ENCODE measurements at places on chromosomes 1 and 21.

DNA sequence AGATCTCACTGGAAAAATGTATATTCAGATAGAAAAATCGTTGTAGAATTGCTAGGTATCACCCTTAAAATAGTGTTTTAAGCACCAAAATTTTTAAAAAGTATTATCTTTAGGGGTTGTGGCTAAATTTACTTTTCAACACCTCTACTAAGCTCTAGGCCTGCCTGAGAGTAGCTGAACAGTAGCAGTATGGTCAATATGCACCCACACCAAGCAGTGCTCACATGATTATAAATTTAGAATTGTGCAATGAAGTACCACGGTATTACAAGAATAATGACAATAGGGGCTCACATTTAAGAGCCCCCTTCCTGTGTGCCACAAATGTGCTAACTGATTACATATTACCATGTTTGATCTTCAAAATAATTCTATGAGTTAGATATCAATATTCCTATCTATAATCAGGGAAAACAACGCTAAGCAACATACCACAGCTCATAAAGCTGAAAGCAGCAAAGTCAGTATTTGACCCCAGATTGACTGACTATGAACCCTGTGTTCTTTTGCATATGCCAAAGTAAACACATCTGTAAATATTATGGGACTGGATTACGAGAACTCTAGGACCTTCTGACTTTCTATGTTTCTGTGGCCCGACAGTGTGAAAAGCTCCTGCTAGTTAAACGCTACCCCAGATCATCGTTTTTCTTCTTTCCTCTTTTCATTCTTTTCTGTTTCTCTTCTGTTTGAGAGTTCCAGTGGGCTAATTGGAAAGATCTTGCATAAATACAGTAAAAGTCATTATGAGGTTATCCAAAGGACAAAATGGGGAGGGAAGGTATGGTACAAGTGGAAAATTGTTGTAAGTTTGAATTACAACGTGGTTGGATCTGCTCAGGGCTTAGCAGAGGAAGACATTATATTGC lies 201.1 kb upstream of the C1orf87 start:
- peak; percentile 94 for DNase-seq

GRCh38 chr1:168243198-168243597 lies 17.4 kb downstream of the SFT2D2 start:
- peak; percentile 87 for DNase-seq

DNA sequence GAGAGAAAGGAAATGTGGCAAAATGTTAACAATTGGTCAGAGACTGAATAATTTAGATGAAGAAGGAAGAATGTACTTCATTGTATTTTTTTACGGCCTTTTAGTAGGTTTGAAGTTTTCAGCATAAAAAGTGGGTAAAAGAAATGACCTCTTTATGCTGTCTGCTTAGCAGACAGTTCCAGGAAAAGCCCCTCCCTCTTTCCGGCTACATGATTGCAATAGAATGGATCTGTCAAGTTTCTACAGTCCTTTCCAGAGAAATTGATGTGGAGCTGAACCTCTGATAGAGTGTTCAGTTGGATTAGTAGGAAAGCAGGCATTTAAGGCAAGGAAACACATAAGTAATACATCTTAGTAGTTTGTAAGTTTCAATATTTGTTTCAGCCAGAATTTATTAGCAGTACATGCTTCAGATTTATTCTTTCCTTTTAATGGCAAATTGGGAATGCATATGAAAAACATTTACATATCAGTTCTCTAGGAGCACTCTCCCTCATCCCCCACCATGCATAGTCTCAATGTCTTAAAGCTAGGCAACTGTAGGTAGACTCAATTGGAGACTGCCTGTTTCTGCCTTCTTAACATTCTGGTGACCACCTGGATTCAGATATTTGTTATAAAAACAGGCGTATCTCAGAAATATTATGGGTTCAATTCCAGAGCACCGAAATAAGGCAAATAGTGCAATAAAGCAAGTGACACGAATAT lies 36.4 kb downstream of the HS2ST1 start:
- no peak for DNase-seq

GRCh38 chr1:216771922-216772321 lies 48.7 kb upstream of the ESRRG start:
- DNase-seq = no peak

- DNase-seq = no peak
Observed at GRCh38 chr1:174721246-174721645, 273.5 kb downstream of the GPR52 start.

DNA sequence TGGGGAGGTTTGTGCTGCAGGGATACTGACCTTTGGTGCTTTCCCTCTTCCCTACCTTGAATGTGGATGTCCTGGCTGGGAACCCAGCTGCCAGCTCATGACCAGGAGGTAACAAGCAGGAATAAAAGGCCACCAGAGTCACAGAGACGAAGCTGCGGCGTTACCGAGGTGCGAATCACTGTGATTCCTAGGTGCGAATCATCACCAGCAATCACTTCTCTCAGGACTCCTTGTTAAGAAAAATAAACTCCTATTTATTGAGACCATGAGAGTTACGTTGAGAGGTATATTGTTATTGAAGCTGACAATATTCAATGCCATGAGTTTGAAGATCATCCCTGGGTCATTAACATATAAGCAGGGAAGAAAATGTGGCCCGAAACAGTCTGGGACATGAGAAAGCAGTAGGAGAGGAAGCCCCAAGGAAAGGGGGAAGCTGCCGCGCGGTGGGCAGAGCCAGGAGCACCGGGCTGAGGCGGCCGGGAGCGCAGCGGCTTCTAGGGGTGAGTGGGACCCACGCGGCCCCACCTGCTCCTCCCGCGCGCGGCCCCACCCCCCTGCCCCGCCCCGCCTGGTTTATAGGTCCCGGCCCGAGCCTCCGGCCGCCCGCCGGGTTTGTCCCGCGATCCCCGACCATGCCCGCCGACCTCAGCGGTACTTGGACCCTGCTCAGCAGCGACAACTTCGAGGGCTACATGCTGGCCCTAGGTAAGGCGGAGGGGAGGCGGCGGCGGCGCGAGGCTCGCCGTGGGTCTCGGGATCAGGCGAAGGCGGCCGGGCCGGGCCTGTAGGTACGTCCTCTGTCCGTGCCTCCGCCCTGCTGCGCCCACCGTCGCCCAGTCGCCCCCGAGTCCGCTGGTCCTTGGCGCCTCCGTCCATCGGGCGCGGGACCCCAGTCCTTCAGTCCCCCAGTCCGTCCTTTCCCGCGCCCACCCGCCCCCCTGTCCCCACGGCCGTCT lies at the start of gene RBP7:
Gene RBP7, plus strand, starts transcription at position 605 of the 959 bp plus-strand sequence. Its CDS starts 31 bp downstream, at position 636.
- peak; percentile 12 for DNase-seq

DNA sequence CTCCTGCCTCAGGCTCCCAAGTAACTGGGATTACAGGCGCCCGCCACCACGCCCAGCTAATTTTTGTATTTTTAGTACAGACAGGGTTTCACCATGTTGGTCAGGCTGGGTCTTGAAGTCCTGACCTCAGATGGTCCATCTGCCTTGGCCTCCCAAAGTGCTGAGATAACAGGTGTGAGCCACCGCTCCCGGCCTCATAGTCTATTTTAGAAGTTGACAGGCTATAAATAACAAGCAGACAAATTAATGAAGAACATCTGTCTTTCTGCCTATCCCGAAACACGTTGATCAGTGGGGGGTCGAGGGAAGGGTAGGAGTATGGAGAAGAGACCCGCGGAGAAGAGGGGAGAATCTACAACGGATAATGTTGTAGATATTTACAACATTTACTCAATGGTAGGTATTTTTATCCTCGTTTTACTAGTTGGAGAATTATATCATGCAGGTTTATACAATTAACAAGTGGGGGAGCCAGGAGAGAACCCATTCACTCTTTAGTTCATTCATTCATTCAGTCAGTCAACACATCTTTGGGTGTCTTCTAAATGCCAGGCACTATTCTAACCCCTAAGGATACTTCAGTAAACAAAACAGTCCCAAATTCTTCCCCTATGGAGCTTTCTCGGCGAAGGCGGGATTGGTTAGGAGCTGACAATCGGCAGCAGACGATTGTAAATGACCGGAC lies 497 bp upstream of the IFNAR2 start:
- peak; percentile 32 for DNase-seq

DNA sequence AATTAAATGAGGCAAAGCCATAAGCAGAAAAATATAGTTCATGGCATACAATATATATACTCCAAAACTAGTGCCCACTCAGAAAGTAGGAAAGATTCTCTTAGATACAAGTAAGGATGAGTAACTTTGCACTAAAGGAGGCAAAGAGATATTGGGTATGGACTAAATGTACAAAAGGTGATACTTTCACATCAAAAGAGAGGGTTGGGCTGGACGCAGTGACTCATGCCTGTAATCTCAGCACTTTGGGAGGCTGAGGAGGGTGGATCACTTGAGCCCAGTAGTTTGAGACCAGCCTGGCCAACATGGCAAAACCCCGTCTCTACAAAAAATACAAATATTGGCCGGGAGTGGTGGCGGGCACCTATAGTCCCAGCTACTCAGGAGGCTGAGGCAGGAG lies 6.7 kb downstream of the KYAT3 start:
- no peak for DNase-seq

GRCh38 chr1:18353992-18354391 lies 126.7 kb upstream of the KLHDC7A start:
- DNase-seq = no peak

DNA sequence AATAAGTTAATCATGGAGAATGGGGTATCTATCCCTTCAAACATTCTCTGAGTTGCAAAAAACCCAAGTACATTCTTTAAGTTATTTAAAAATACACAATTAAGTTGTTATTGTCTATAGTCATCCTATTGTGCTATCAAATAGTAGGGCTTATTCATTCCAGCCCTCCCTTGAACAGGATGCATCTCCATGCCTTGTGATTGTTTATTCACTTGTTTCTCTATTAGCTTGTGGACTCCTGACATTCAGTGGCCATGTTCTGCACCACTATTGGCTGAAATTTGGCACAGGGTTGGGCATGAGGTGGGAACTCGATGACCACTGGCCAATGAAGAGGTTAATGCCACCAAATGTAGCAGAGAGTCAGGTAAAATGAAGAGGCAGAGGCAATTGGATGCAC lies 272.8 kb downstream of the TNR start:
- no peak for DNase-seq

GRCh38 chr1:38775175-38775845 lies 84.3 kb downstream of the RRAGC start:
- DNase-seq = no peak

DNA sequence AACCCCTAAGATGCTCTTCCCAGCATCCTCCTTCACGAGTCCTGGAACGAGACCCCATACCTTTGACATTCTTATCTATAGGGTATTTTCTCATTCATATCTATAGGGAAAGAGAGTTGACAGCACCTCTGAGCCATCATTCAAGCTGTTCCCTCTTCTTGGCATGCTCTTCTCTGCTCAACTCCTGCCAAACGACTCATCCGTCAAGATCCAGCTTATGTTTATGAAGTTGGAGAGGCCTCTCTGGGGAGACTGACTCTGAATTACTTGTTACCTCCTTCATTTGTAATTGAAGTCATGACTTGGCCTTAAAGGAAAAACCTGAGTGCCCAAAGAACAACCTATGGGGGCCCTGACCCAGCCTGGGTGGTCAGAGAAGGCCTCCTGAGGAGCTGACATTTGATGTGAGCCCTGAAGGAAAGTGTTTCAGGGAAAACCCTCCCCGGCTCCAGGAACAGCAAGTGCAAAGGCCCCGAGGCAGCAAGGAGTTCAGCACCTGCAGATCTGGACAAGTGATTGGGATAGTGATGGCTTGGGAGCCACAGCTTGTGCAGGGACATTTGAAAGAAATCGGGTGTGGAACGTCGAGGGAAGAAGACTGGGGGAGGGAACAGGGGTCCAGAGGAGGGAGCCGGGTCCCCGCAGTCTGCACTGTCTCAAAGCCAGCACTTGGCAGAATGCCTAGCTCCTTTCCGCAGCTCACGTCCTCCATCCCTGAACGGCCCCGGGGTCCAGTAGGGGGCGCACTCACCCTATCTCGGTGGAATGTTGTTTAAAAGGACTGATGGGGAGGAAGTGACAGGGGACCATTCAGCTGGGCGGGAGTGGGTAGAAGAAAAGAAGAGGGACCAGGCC lies 14.0 kb upstream of the CDA start:
- DNase-seq = peak; percentile 60

DNA sequence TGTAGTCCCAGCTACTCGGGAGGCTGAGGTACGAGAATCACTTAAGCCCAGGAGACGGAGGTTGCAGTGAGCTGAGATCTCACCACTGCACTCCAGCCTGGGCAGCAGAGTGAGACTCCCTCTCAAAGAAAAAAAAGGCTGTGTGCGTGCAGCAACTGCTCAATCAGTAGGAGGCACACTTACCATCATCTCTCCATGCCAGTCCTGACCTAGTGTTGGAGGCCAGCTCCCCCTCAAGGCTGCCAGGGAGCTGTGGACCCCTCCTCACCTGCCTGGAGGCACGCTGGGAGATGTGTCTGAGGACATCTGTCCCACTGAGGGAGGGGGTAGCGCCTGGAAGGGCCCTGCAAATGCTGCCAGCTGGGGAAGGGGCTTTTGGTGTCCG lies 11.9 kb downstream of the RPS6KA1 start:
- no peak for DNase-seq

DNA sequence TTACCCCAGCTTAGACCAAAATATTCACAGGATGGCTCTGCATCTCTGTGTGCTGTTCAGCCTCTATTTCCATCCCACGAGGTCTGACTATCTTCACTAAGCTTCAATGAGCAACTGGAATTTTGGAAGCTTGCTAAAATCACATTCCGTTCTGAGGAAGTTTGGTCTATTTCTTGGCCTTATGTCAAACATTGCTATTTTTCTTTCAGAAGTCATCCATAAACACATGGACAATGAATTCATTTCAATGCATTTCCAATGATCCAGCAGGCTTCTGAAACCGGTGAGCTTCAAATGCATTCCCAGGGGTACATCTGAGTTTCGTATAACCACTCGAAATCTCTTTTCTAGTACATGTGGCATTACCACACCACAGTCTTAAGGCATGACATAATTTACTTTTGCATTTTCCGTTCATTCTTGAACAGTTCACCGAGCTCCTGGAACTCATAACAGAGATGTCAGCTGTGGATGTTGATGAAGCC lies 294.1 kb upstream of the KAZN start:
- peak; percentile 94 for DNase-seq

DNA sequence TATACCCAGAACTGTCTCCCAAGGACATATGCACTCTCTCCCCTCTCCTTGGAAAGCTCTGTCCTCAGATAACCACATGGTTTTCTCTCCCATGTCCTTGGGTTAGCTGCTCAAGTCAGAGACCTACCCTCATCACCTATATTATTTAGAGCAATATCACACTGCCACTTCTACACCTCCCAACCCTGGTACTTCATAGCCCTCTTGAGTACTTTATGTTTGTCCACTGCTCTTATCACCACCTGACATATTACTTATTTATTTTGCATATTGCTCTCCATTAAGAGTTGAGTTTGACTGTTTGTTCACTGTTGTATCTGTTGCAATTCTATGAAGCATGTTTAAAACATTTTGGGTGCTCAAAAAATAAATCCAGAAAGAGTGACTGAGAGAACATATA lies 126.3 kb upstream of the ATP1B1 start:
- no peak for DNase-seq

Measured in muscle of leg (tissue), 16 donors.